ENCODE measurements at places on chromosomes 7 and 10.

GRCh38 chr10:19683356-19683755 lies 132.9 kb upstream of the PLXDC2 start:
- no peak for DNase-seq

DNA sequence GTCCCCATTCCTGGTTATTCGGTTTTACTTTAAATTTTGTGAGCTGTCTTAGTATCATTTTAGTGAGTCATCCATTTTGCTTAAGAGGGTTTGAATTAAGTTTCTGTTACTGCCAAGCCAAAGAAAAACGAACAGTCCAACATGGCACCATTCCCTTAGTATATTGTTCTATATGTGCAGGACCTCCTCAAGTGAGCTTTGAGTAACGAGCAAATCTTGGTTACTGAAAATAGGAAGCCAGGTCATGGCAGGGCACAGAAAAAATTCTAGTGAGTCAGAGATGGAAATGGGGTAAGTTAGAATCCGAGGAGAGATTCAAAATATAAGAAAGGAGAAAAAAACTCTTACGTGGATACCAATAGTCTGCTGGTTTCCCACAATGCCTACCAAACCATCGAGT lies 292.9 kb downstream of the BAMBI start:
- no peak for DNase-seq

GRCh38 chr7:137313201-137313600 lies 30.3 kb downstream of the PTN start:
- no peak for DNase-seq

- DNase-seq, result no peak
Measured at GRCh38 chr10:5527332-5528200, 2.8 kb downstream of the CALML3 start.

DNA sequence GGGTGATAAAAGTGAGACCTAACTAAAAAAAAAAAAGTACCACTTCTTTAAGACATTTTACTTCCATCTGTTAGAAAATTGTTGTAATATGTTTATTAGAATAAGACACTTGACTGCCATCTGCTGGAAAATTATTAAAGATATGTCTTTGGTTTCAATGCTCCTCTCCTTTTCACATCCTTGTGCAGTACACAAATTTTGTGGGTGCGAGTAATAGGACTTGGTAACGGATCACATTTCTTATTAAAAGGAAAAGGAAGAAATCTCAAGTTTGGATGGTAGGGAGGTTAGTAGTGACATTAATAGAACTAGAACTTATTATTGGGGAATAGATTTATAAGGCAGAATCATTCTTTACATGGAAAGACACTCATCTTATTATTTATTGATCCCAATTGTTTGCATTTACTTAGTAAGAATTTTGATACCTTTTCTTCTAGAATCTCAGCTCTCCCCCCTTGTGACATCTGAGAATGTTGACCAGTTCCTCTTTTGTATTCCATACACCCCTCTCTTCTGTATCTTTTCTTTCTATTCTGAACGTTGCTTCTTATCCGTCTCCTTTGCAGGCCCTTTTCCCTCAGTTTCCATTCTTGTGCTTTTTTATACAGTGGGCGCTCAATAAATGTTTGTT lies 43.0 kb upstream of the RPA3 start:
- DNase-seq, result peak; percentile 67

DNA sequence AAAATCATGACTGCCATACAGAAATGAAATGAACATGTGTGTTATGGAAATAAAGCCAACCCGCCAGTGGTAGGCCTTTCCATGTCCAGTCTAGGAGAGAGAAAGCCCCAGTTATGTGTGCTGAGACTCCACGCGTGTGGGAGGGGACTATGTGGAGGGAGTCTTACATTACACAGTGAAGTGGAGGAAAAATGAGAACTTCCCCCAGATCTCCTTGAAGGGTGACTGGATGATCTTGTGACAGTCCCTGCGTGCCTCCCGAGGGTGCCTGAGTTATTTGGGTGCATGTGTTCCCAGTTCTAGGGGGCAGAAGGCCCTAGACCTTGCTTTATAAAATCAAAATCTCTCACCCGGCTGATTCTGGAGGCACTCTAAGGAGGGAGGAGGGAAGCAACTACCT lies 24.2 kb downstream of the UPP1 start:
- no peak for DNase-seq

DNA sequence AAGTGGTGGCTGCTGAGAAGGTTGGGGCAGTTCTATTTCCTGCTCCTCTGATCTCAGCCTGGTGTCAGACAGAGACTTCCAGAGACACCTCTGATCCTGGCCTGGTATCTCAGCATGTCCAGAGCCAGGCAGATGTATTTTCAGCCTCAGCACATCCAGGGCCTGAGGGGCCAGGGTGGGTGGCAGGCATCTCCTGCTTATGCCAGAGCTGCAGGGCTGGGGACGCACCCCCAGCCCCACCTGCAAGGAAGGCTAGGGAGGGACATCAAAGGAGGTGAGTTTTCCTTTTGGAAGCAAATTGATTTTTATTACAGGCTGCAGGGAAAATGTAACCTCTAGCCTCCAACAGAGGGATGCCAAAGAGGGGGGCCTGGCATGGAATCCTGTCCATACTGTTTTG lies 36.7 kb downstream of the CFAP46 start:
- no peak for DNase-seq

DNA sequence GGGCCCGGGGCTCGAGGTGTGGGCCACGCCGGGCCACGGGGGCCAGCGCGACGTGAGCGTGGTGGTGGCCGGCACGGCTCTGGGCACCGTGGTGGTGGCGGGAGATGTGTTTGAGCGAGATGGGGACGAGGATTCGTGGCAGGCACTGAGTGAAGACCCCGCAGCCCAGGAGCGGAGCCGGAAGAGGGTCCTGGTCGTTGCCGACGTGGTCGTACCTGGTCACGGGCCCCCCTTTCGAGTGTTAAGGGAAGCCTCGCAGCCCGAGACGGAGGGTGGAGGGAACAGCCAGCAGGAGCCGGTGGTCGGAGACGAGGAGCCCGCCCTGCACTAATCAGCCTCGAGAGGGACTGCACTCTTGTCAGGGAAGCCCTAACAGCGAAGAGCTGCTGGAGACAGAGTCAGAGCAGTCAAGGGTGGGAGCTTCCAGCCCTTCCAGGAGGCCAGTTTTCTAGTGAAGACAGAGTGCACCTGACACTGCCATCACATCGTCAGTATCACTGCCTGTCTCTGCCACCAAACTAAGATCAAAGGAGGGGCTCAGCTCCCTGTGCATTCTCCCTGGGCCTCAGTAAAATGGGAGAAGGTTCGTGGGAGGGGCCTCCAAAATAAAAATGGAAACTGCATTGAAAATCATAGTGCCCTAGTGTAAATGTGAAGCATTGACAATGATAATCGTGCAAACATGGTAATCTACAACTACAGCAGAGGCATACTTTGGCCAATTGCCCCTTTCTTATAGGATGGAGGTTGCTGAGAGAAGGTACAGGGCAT lies 1.3 kb downstream of the MBLAC1 start:
- DNase-seq, result no peak

DNA sequence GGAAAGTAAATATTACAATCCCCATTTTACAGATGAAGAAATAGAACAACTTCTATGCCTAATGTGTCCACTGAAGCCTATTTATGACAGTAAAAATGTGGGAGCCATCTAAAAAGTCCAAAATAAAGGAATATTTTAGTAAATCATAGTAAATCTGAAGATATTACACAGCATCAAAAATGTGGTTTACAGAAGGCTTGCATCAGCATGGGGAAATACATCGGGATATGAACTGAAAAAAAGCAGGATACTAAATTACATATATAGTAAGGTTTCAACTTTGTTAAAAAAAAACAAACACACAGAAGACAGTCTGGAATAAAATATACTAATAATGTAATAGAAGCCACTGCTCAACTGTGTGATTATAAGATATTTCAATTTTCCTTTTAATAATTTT lies 20.8 kb downstream of the CPA1 start:
- DNase-seq, result no peak

GRCh38 chr10:75394221-75394620 lies 7.3 kb downstream of the ZNF503 start:
- DNase-seq, result no peak

DNA sequence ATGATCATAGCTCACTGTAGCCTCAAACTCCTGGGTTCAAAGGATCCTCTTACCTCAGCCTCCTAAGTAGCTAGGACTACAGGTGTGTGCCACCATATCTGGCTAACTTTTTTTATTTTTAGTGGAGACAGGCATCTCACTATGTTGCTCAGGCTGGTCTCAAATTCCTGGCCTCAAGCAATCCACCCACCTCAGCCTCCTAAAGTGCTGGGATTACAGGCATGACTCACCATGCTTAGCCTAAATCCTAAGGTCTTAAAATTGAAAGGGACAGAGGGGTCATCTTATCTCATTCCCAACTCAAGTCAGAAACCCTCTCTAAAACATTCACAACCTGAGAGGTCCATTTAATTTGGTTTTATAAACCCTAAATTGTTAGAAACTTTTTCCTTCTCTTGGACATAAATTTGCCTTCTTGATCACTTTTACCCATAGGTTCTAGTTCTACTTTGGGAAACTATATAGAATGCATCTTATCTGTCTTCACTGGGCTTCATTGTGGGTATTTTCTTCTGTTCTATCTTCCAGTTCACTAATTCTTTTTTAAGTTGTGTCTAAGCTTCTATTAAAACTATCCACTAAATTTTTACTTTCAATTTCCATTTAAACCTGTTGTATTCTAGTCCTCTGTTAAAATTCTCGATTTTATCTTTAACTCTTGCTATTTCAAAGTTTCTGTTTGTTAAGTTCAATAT lies 183.4 kb upstream of the KAT6B start:
- DNase-seq, result no peak

GRCh38 chr10:132806561-132807003 lies 20.6 kb upstream of the NKX6-2 start:
- no peak for DNase-seq

GRCh38 chr10:103784723-103785418 lies 70.5 kb downstream of the SH3PXD2A start:
- no peak for DNase-seq

DNA sequence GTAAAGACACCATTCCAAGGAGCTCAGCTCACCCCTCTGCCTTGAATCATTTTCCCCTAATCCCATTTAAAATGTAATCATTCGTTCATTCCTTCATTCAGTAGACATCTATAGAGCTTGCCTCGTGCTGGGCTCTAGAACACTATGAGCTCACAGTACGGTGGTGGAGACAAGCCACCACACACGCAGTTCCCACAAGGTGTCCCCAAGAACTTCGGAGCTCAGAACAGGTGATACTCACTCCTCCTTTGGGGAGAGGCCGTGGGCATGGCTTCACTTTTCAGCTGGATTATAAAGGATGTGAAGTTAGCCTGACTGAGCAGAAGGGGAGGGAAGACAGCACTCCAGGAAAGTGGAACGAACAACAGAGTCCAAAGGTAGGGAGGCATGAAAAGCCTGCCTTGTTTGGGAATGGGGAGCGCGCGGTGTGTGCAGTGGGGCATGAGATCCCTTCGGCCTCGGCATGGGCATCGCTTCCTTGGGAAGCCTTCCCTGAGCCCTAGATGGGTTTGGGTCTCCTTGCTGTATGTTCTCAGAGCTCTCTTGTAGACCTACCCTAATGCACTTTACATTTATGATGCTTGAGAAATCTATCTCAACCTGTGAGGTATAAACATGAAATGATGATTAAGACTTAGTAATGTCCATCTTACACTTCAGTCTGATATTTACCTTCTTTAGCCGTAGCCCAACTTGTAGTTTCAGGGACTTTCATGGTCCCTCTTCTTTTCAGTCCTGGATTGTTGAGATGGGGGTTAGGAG lies 809 bp upstream of the OGA start:
- no peak for DNase-seq

- no peak for DNase-seq
Measured at GRCh38 chr7:128000854-128001265, 30.4 kb downstream of the LRRC4 start.

DNA sequence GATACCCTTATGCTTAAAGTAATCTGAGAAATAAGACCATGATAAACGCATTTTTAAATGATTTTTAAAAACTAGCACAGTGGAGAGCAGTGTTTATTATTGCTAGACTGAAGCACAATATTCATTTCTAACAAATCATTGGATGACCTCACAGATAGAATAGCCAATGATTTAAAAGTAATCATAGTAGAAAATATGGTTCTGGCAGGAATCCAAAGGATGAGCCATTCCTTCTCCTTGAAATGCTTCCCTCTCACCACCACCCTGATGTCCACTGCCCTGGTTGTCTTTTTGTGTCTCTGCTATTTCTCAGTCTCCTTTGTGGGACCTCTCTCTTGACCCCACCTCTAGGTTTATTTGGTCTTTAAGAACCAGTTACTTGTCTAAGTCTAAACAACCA lies 64.9 kb downstream of the PRKG1 start:
- DNase-seq, result no peak

DNA sequence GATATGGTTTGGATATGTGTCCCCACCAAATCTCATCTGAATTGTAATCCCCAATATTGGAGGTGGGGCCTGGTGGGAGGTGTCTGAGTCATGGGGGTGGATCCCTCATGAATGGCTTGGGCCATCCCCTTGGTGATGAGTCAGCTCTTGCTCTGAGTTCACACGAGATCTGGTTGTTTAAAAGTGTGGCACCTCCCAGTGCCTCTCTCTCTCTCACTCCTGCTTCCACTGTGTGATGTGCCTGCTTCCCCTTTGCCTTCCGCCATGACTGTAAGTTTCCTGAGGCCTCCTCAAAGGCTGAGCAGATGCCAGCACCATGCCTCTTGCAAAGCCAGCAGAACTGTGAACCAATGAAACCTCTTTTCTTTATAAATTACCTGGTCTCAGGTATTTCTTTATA lies 4.8 kb upstream of the GCK start:
- DNase-seq, result no peak

- no peak for DNase-seq
Measured at GRCh38 chr7:141288626-141289025, 214.8 kb downstream of the TMEM178B start.

DNA sequence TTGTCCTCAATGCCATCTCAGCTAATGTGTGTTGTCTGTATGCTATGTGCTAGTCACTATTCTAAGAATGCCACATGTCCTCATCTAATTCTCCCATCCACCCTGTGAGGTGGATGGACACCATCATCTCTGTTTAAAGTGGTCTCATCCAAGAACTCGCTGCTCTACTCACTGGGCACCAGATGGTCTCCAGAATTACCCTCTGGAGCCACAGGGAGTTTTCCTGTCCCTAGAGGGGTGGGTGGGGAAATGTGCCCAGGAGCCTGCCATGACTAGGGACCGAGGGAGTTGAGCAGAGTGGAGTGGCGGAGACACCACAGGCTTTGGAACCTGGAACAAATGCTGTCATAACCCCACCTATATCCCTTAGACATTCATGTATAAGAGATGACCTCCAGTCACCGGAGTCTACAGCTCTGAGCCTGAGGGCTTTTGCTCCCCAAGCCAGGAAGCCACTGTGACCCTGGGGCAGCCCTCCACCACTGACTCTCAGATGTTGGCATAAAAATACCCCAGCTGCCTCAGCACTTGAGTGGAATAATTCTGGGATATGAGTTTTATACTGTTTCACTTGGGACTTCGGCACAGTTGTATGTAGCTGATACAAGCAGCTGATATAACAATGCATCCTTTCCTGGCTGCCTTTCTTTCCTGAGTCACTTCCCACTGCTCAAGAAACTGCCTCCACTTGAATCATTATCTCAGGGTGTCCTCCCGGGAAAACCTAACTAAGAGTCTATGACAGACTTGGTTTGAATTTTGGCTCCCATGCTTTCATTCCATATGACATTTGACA lies 61.5 kb upstream of the RAPGEF5 start:
- DNase-seq, result no peak

- DNase-seq, result no peak
Measured at GRCh38 chr7:100093498-100093897, 4.7 kb downstream of the COPS6 start.
